BJ (cell line): ENCODE measurements at places on chromosomes 4 and X. TPM values are rescaled to one million over a fixed set of nuclear protein-coding genes. Genes with fewer than 3 reads are reported as not detected.

- no peak for DNase-seq
Measured at GRCh38 chrX:122268353-122268752, 915.7 kb upstream of the GRIA3 start.

The ZNF141 gene
- polyA plus RNA-seq = 2.1 and 3.2 TPM in 2 replicates

The RNF150 gene
- 39.4 and 47.7 TPM in 2 replicates for polyA plus RNA-seq

- no peak for DNase-seq
Measured at GRCh38 chrX:56812515-56813105, 83.6 kb downstream of the NBDY start.

The HHIP gene
- 0.87 and 0.88 TPM in 2 replicates for polyA plus RNA-seq
